ENCODE measurements at places on chromosomes 11 and 22.

DNA sequence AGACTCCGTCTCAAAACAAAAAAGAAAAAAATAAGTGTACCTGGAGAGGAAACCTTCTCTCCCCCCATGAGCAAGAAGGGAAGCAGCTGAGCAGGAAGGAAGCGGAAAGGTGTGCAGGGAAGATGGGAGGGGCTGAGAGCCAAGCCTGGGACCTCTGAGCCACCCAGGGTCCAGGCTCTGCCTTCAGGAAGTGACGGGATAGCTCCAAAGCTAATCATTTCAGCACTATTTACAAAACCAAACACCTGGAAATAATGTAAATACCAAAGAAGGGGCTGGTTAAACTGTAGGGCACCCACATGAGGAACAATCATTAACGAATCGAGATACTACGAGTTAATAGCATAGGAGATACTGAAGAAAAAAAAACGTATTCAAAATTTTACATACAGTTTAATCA lies 27.9 kb downstream of the ARRB1 start:
- no peak for DNase-seq

DNA sequence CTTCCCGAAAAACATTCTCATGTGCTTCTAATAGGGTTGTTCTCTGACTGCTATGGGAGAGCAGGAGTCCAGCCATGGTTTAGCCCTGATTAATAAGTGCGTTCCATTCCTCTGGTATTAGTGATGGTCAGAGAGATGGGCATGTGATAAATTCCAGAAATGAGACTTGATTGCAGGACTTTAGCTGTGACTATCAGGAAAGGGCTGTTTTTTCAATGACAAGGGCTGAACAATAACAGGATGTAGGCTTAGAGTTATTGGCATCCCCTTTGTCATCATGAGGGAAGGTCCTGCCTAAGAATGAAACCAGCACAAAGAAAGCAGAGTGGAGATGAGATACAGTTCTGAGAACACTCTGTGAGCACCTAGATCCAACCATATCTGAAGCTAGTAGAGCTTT lies 494.6 kb downstream of the MIAT start:
- no peak for DNase-seq

DNA sequence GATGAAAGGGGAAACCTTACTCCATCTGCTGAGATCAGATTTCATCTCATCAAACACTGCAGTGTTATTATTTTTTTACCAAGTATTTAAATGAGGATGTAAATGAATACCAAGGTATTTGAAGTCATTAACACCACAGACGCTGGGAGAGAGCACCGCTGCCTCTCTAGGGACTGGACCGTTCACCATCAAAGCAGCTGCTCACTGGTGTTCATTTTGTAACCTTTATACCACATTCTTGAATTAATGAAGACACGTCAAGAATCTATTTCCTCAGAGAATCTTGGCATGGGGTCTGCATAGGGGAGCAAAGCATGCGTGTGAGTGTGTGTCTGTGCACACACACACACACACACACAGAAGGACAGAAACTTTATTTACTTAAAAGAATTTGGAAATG lies 15.6 kb downstream of the SIAE start:
- no peak for DNase-seq

GRCh38 chr11:121723246-121723741 lies 270.5 kb upstream of the SORL1-AS1 start:
- no peak for DNase-seq

DNA sequence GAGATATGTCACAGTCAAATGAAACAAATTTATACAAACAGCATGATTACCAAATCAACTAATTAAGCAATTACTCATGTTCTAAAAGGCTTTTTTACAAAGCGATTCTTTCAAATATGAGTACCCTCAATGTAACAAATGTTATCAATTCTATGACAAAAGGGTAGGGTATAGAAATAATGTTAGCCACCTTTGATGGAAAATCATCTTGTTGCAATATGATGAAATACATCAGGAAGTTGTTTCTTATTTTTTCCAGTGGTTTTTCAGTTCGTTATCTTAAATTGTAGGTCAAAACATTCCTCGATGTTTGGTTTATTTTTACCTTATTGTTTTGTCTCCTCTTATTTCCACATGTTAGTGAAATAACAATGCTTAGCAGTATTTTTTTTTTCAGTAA lies 6.5 kb downstream of the ARHGEF12 start:
- no peak for DNase-seq

DNA sequence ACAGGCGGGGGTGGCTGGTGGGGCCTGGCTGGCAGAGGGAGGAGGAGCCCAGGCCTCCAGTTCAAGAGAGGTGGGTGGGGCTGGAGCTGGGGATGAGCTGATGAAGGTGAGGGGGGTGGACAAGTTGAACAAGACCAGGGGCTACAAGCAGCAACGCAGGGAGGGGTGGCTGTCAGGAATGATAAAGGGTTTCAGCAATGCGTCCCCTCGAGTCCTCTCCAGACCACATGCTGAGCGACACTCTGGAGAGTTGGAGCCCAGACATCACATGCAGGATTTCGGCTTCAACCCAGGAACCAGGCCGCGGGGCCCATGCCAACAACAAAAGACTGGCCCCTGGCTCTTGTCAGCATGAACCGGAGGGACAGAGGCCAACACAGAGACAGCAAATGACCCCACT lies 480.3 kb downstream of the BRD1 start:
- no peak for DNase-seq

DNA sequence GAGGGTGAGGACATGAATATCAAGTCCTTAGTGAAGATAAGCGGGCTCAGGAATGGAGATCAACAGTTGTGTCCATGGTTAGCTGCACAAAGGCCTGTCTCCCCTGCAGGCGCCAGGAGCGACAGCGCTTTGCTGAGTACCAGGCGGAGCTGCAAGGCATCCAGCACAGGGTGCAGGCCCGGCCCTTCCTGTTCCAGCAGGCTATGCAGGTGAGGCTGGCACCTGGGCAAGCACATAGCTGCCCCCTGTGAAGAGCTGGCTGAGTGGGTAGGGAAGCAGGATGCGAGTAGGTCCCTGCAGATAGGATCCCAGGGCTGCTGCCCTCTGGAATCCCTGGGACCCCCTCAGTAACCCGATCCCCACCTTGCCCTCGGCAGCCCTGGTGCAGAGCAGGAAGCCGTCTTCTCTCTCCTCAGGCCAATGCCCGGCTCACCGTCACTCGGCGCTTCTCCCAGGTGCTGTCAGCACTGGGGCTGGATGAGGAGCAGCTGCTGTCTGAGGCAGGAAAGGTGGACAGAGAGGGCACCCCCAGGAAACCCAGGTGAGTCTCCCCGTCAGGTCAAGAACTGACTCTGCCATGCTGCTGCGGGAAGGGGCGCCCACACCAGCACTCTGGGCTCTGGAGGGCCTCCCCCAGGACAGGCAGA lies 2.6 kb upstream of the SART1 start:
- no peak for DNase-seq

DNA sequence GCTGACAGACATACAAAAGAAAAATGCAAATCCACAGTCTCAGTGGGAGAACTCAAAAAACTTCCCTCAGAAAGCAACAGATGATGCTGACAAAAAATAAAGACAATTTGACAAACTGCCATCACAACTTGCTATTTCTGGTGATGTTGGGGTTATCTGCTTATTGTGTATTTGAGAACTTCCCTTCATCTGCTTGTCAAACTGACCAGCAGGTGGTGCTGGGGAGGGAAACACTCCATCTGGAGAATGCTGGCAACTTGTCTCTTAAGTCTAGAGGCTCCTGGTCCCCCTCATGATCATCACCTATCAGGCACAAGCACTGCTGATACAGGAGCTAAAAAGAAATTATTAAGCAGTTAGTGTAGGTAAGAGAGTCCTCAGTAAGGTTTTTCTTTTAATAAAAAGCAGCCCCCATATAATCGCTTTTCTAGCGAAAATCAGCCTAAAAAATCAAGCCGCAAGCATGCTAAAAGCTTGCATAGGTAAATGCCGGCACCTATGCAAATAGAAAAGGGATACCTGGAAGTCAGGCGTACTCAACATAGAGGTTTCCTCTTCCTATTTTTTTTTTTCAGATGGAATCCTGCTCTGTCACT lies 9.8 kb upstream of the FAM111B start:
- peak; percentile 4 for DNase-seq

DNA sequence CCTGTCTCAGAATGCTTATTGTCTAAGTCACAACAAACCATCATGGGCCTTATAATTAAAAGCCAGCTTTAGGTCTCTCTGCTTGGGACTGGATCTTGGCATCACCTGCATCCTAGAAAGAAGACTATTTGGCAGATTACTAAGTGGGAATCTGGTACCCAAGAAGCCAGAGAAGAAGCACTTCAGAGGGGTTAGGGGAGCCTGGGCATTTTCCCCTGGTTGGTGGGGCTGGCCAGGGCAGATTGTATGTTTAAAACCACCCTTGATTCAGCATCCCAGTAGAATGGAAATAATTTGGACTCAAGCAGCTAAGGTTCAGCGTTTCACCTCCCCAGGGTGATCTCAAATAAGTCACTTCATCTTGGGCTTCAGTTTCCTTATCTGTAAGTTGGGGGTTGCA lies 193.7 kb downstream of the MIAT start:
- DNase-seq = no peak

DNA sequence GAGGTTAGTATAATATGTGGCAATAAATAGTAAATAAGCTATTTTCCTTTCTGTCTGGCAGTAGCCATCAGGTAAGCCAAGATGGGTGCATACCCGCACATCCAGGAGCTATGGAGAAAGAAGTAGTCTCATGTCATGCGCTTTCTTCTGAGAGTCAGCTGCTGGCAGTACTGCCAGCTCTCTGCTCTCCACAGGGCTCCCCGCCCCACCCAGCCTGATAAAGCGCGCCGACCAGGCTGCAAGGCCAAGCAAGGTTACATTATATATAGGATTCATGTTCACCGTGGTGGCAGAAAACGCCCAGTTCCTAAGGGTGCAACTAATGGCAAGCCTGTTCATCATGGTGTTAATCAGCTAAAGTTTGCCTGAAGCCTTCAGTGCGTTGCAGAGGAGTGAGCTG lies 126.2 kb downstream of the ATG16L2 start:
- no peak for DNase-seq

DNA sequence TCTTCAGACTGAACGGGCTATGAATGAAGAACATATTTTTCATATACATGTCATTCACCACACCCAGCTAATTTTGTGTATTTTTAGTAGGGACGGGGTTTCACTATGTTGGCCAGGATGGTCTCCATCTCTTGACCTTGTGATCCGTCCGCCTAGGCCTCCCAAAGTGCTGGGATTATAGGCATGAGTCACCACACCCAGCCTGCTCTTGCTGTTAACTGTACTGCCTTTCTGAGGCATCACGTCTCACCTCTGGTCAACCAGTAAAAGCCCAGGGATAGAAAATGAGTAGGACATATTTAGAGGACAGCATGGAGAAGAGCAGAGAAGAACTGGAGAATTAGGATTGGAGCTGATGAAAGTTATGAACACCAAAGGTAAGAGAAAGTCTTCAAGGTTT lies 55.6 kb downstream of the APOL3 start:
- DNase-seq = no peak

DNA sequence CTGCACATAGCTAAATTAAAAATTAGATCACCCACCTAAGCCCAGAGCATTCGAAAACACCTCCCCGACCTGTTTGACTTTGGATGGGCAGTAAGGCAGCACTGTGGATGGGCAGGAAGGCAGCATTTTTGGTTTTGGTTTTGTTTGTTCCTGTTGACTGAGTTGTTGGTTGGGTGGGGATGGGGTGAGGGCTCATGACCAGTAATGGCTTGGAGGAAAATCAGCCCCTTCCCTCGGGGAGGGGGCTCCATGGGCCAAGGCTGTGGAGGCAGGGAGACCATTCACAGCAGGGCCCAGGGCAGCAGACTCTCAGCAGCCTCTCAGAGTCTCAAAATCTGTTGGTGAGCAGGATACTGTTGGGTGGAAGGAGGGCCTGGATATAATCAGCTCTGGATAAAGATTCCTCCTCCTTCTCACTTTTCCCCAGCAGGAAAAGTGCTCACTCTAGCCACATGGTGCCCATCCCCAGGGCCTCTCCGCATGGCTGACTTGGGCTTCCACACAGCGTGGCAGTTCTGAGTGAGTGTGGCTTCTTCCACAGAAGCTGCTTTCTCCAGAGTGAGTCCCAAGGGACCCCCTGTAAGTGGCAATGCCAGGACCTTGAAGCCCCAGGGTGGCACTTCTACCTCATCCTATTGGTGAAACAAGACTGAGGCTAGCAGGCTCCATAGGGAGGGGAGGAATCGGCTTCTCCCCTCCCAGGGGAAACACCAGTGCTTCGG lies 1491.2 kb downstream of the BRD1 start:
- no peak for DNase-seq

GRCh38 chr22:19063581-19064353 lies 58.4 kb downstream of the DGCR2 start:
- DNase-seq = no peak

DNA sequence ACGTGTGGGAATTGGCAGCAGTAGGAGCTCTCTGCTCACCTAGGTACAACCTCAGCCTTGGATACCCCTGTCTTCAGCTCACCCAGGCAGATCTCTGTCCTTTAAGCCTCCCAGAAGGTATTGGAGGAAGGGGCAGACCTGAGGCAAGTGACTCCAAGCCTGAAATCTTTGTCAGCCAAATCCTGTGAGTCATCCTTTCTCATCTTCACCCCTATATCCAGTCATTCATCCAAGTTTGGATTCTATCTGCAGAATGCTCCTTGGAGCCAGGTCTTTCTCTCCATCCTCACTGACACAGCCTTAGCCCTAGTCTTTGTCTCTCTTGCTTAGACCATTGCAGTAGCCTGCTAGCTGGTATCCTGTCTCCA lies 10.4 kb upstream of the THY1 start:
- no peak for DNase-seq

DNA sequence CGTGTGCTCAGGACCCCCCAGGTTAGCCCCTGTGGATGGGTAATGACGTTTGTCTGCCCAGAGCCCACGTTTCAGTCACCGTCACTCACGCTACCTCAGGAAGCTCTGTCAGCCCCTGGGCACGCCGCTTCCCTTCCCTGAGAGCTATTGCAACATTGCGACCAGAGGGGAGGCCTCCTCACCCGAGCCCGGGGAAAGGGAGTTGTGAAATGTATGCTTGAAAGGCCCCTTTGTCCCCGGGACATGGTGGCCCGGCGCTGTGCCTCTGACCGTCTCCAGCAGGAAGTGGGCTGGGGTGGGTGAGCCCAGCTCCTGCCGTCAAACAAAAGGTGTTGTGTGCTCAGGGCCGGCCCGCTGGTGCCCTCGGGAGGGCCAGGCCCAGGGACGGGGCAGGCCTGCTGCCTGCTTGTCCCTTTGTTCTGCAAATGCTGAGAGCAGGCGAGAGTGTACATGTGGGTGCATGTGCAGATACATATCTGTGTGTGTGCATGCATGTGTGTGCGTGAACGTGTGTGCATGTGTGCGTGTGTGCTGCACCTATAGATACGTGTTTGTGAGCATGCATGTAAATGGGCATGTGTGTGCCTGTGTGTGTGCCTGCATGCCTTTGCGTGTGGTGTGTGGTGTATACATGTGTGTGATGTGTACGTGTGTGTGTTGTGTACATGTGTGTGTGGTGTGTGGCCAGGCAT lies 1125.0 kb downstream of the BRD1 start:
- DNase-seq = no peak

DNA sequence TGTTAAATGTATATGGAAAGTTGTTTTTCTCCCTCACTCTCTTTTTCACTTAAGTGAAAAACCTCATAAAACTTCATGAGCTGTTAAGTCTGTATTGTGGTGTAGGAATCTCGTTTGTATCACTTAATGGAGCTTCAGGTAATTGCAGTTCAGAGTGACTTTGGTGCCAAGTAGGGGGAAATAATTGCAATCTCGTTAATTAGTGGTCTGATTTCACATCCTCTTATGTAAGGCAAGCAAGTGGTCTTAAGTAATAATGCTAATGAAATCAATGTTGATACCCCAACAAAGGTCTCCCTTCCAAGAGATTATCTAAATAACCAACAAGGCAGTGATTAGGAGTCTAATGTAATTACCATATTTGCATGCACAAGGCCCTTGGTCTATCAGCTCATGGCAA lies 174.2 kb upstream of the SORL1-AS1 start:
- no peak for DNase-seq

GRCh38 chr22:20472629-20473442 lies 22.8 kb downstream of the KLHL22 start:
- no peak for DNase-seq
